Metanephros (tissue), 2 donors: ENCODE measurements at places on chromosomes 4 and X. TPM values are rescaled to one million over a fixed set of nuclear protein-coding genes. Genes with fewer than 3 reads are reported as not detected.

Gene USP17L21
- not detected for total RNA-seq

Gene SPIN2A
- total RNA-seq = 5.2 TPM

Gene TFDP3
- not detected for total RNA-seq

Gene WFS1
- total RNA-seq = 29.1 TPM

Gene TBX22
- 2.8 TPM for total RNA-seq

Gene ANXA10
- total RNA-seq = 0.23 TPM

Gene TRAM1L1
- 9.9 TPM for total RNA-seq

Gene CT45A2
- total RNA-seq = not detected
